ENCODE measurements at places on chromosomes 13 and 19.

DNA sequence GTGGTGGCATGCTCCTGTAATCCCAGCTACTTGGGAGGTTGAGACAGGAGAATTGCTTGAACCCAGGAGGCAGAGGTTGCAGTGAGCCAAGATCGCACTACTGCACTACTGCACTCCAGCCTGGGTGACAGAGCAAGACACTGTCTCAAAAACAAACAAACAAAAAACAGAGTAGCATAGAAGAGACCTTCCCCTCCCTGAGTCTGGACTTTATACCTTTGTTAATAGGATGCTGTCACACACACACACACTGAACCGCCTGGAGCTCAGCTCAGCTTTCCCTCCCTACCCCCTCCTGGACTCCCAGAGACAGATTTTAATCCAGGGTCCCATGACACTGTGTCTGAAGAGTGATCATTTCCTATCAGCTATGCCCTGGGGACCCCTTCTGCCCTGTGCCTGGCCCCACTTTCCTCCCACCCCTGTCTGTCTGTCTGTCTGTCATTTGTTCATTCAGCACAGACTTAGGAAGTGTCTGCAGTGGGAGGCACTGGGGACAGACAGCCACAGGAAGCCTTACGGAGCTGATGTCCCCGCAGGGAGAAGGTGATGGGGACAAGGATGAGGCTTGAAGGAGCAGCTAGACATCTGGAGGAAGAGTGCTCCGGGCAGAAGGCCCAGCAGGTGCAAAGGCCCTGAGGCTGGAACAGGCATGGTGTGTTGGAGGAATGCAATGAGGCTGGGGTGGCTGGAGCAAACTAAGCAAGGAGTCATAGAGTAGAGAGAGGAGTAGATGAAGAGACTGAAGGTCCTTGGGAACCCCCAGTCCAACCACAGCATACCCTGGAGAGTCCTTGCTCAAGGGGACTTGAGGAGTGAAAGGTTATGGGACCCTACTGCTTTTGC is 4.9 kb downstream of the CERS4 start:
- no peak for DNase-seq

- no peak for DNase-seq
Observed at GRCh38 chr19:35354898-35355297, 3.4 kb upstream of the FFAR3 start.

DNA sequence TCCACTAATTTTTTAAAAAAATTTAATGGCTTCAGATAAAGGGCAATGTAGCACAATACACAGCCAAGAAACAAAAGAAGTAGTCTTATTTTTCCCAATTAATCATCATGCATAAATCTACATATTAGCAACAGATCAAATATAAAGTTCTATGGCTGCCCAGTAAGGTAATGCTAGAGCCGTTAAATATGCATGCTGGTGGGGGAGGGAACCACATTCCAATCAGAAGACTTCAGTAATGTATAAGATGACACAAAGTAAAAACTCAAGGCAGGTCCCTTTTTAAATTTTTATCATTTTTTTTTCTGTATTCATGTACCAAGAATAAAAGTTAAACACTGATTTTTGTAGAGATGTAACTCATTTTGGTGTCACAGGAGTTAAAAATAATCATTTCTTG is 62.0 kb downstream of the MPHOSPH8 start:
- no peak for DNase-seq

GRCh38 chr19:411723-412355 is 2.9 kb upstream of the C2CD4C start:
- no peak for DNase-seq

DNA sequence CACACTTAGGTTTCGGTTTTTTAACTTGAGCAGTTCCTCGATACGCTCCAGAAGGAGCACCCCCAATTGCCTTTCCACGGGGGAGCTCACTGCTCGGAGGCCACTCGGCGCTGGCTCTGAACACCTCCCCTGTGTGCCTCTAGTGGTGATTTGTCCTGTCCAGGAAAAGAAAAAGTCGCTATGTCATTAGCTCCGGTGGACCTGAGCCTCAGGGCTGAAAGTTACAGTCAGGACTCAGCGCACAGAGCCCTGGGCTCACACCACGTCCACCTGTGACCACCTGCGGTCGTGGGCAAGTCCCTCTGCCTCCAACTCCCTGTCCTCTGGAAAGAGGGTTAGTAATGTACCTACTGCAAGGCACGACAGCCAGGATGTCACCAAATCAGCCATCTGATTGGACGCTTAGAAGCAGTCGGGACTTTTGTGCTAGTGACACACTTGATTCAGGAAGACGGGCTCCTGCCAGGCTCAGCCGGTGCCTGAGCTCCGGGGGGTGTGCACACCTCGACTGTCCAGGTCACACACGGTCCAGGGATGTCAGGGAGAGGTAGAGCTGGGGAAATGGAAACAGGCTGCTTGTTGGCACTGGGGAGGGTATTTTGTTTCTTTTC is 3.9 kb upstream of the TMPRSS9 start:
- DNase-seq = no peak

All from activated T-helper 1 cell treated with anti-CD3 and anti-CD28 coated beads, Interleukin-12 subunit alpha, Interleukin-12 subunit beta, Interleukin-2, Interleukin-4 antibody, amounts not matched to agents 30 ng/mL and 10 ng/mL and 1 ng/mL, durations not matched to agents 14 hours and 24 hours and 36 hours (primary cell).